ENCODE measurements at places on chromosomes 6 and 20.
A peak's percentile ranks its signal among the peaks of the same experiment; 100 is the strongest.

GRCh38 chr6:92810913-92811312 lies 608.4 kb downstream of the EPHA7 start:
- DNase-seq = peak; percentile 9

GRCh38 chr20:33696448-33696847 lies 10.3 kb upstream of the E2F1 start:
- no peak for DNase-seq

GRCh38 chr6:122751326-122751725 lies 28.2 kb upstream of the FABP7 start:
- no peak for DNase-seq

- no peak for DNase-seq
Observed at GRCh38 chr6:157093536-157093935, 229.8 kb downstream of the TMEM242 start.
